ENCODE measurements at places on chromosomes 1 and 21.
A peak's percentile ranks its signal among the peaks of the same experiment; 100 is the strongest.

- DNase-seq, result no peak
Measured at GRCh38 chr1:203682473-203683383, 56.1 kb downstream of the ATP2B4 start.

DNA sequence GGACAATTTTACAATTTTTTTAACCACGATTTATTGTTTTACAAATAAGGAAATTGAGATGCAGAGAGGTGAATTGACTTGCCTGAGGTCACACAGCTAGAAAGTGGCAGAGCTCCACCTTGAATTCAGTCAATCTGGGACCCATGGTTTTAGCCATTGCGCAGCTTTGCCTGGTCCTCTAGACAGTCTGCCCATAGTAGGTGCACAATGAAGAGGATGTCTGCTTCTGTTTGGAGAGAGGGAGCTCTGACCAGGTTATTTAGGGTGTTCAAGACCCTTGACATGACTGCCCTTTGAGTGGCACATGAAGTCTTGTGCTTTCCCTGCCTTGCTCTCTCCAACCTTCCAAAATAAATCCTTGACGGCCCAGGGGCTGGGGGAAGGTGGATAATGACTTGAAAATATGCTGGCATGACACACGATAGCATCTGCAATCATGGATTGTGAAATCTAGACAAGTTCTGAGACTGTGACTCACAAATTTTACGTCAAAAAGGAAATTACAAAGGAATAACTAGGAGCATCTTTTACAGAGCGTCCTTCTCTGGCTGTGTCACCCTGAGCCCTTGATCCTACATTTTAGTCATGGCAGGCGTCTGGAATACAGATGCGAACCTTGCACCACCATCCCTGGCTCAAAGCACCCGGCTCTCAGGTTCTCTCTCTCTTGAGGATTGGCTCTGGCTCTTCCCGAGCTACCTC is 26.2 kb upstream of the ID3 start:
- DNase-seq, result no peak

DNA sequence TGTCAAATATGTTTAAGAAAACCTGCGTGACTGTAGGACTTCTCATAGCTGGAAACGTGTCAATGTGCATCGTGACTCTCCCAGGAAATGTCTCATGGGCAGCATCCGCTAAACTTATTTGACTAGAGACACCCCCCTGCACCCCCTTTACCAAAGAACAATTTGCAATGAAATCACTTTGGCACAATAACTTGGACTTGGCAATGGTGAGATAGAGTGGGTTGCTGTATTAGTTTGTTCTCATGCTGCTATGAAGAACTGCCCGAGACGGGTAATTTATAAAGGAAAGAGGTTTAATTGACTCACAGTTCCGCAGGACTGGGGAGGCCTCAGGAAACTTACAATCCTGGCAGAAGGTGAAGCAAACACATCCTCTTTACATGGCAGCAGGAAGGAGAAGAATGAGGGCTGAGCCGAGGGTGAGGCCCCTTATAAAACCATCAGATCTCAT is 13.8 kb downstream of the CLDN14 start:
- no peak for DNase-seq

DNA sequence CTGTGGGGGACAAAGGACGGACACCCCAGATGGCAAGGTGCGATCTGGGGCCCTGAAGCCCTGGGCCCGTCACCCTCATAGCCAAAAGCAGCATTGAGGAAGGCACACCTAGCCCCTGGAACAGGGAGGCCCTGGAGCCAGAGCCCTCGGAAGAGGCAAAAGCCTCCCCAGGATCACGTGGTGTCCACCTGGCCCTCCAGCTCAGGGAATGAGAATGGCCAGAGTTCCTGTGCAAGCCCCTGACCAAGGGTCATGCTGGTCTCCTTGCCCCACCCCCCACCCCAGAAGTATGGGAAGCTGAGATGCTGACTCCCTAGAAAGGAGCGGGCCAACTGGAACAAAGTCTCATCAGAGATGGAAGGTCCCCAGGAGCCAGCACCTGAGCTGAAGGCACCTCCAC is 1.0 kb upstream of the PDZK1IP1 start:
- no peak for DNase-seq

GRCh38 chr1:204308023-204308628 is 51.6 kb downstream of the PLEKHA6 start:
- no peak for DNase-seq

DNA sequence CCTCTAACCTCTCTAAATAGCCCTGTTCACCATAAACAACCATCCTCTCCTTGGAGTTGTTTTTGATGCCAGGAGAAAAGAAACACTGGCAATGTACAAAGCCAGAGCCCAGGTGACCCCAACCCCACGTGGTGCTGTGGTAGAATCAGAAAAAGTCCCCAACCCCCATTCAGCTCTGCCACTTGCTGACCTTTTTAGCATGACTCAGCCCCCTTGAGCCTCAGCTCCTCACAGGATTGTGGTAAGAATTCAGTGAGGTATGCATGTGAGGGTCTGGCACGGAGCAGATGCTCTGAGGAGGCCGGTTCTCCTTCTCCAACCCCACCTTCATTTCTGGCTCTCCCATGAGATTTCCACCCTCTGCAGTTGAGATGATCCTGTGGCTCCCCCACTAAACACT is 11.1 kb upstream of the CHI3L1 start:
- no peak for DNase-seq

DNA sequence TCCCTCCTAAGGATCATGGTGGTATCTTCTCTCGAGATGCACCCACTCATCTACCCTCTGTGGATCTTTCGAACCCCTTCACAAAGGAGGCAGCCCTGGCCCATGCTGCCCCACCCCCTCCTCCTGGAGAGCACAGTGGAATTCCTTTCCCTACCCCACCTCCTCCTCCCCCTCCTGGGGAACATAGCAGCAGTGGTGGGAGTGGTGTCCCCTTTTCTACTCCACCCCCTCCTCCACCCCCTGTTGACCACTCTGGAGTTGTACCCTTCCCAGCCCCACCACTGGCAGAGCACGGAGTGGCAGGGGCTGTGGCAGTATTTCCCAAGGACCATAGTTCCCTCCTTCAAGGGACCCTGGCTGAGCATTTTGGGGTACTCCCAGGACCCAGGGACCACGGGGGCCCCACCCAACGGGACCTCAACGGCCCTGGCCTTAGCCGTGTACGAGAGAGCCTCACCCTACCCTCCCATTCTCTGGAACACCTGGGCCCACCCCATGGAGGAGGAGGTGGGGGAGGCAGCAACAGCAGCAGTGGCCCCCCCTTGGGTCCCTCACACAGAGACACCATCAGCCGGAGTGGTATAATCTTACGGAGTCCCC is 14.5 kb upstream of the TARS2 start:
- no peak for DNase-seq

DNA sequence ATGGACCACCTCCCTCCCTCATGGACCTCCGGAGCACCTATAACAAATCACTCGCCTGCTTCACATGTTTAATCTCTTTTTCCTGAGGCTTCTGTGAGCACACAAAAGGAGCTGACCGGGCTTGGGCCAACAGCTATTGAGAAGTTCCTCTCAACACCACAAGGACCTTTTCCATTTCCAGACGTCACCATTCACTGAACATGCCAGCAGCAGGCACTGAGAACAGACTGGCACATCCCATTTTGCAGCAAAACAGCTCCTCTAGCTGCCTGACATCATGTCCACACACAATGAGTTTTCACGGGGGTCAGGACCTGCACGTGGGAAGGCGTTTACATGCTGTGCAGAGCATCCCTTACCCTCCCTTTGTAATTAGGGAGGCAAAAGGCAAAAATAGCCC is 11.0 kb downstream of the SUSD4 start:
- DNase-seq, result no peak

GRCh38 chr1:48462716-48463302 is 9.2 kb downstream of the SPATA6 start:
- DNase-seq, result no peak

DNA sequence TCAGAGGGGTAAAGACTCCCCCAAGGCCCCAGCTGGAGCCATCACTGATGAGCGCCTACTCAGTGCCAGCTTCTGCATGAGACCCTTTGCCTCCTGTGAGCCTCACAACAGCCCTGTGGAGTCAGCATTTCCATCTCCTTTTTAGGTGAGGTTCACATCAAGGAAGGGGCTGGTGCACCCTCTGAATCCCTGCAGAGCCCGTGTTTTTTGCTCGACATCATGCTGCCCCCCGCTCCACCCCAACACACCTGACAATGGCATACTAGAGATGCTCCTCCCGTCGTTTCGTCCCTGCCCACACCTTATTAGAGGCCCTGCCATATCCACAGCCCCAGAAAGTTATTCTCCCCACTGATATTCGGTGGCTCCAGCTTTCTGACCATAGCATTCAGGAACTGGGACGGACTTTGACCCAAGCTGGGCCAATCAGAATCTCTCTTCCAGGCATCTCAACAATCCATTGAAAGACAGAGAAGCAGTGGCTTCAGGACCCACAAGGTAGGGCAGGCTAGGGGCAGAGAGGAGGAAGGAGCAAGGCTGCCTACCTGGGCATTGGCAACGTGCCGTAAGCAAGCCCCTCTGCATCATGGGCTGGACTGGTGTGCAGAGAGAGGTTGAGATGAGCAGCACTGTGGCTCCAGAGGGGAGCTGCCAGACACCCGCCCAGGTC is 32.7 kb downstream of the EPHA10 start:
- no peak for DNase-seq

- no peak for DNase-seq
Measured at GRCh38 chr21:39004634-39005501, 178.4 kb downstream of the PSMG1 start.

DNA sequence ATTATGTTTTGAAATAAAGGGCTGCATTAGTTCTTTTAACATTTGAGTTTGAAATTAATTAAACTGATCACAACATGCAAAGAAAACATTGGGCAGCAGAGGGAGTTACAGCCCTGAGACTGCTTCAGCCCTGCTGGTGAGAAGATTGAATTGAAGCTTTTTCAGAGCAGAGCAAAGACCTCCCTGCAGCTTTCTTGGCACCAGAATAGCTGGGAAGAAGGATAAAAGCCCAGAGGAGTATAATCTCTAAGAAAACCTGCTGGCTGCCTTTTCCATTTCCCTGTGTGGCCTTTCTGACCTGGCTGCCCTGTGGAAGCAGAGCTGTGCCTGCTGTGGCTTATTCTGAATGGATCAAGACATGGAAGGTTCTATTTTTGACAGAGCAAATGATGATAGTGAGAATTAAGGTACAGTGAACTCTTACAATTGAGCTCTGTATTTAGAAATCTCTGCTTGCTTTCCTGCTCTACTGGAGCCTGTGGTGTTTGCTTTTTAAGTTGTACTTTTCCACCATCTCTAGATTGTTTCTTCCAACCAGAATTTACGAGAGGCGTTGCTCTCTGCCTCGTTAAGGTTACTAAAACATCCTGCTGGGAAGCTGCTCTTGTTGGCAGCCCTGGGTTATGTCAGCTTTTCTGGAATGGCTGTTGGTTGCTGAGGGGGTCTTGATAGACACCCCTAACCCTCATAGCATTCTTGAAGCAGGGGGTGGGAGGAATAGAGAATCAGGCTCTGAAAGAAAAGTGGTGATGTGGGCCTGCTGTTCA is 9.9 kb downstream of the SNRPE start:
- DNase-seq, result peak; percentile 40

GRCh38 chr1:35567947-35568558 is 5.1 kb upstream of the TFAP2E start:
- no peak for DNase-seq

DNA sequence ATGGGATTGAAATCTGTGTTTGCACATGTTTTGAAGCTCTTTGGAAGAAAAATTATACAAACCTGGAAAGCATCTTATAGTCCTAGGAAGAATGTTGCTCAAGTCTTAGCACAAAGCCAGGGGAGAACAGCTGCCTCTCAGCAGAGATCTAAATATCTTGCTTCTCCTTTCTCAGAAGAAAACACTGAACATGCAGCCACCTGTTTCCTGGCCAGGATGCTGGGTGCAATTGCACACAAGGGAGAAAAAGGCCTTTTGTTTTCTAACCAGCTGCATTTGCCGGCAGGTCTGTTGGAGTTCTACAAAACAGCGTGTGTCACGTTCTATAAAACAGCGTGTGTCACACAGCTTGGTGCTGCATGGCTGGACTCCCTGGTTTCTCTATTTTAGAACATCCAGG is 259.6 kb upstream of the PLD5 start:
- DNase-seq, result no peak

- DNase-seq, result no peak
Measured at GRCh38 chr1:36008546-36009197, 75.2 kb upstream of the TEKT2 start.

GRCh38 chr1:231951374-231951773 is 324.8 kb downstream of the DISC1 start:
- no peak for DNase-seq

DNA sequence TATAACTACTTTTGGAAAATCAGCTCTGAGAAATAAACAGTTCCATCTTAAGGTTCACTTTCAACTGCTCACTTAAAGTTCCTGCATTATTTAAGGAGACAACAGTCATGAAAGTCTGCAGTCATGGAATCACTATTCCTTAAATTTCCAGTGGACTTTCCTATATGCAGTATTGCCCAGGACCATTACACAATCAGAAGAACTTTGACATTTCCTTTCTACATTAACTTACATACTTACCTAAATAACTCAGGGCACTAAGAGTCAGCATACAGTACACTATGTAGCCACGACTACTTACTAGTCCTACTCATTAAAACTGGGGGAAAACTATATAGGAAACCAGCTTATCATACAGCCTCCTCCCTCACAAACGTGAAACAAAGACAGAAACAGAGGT is 220.1 kb downstream of the SLC45A1 start:
- no peak for DNase-seq

GRCh38 chr1:2258996-2259395 is 30.9 kb downstream of the SKI start:
- DNase-seq, result no peak

- DNase-seq, result no peak
Measured at GRCh38 chr1:231340328-231341013, 2.4 kb downstream of the SPRTN start.

DNA sequence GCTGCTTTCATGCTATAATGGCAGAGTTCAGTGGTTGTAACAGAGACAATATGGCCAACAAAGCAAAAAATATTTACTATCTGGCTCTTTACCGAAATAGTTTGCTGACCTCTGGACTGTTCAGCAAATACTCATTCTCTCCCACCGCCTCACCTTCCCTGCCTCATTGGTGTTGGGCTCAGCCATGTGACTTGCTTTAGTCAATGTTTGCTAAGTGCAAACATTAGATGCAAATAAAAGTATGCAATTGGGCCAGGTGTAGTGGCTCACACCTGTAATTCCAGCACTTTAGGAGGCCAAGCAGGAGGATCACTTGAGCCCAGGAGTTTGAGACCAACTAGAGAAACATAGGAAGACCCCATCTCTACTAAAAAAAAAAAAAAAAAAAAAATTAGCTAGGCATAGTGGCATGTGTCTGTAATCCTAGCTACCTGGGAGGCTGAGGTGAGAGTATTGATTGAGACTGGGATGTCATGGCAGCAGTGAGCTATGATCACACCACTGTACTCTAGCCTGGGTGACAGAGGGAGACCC is 55.1 kb downstream of the RPL5 start:
- no peak for DNase-seq
